ENCODE measurements at places on chromosomes 6 and 20. TPM values are rescaled to one million over a fixed set of nuclear protein-coding genes. Genes with fewer than 3 reads are reported as not detected.

SNX14 gene
- 67.7 TPM for polyA plus RNA-seq

RIPOR2 gene
- 7.3 TPM for polyA plus RNA-seq

NDUFAF4 gene
- 34.3 TPM for polyA plus RNA-seq

GOPC gene
- 76.7 TPM for polyA plus RNA-seq

HLA-DQB1 gene
- 3.1 TPM for polyA plus RNA-seq

BPI gene
- 6.3 TPM for polyA plus RNA-seq

HAO1 gene
- polyA plus RNA-seq: not detected

- DNase-seq: no peak
Measured at GRCh38 chr20:53294804-53295203, 298.8 kb downstream of the ZNF217 start.

GRCh38 chr6:81797591-81797990 is 45.1 kb upstream of the TENT5A start:
- DNase-seq: no peak

DNA sequence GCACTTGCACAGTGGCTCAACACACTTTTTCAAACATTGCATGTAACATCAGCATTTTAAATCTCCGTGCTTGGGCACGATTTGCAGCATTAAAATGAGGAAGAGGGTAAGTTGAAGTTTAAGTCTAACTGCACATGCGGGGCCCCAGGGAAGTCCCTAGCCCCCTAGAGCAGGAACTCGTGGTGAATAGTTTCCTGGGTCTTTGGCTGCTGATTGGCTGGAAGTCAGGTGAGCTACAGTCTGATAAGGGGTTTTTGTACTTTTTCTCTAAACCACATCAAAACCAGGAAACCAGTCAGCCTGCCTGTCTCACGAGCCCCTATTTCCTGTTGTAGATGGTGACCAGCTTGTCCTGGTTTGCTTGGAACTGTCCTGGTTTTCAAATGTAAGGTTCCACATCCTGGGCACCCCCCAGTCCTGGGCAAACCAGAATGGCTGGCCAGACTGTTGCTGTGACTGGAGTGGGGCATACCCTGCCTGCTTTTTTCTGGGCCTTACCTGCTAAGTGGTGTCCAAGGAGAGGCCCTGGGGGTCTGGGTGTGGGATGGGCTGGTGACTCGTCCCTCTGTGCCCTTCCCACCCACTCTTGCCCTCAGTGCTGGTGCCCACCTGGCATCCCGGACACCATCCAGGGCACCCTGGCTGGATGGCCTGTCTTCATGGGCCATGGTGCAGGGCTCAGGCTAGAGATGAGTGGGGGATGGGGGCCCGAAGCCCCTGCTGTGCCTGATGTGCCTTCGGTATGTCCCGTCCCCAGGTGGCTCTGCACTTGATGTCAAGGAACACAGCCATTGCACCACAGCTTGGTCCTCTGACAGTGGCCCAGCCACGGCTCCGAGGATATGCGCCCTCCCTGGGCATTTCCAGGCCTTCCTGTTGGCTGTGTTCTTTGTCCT is 31.8 kb downstream of the SUN5 start:
- no peak for DNase-seq

GRCh38 chr6:134173936-134174671 is 121.7 kb upstream of the SLC2A12 start:
- DNase-seq: no peak

DNA sequence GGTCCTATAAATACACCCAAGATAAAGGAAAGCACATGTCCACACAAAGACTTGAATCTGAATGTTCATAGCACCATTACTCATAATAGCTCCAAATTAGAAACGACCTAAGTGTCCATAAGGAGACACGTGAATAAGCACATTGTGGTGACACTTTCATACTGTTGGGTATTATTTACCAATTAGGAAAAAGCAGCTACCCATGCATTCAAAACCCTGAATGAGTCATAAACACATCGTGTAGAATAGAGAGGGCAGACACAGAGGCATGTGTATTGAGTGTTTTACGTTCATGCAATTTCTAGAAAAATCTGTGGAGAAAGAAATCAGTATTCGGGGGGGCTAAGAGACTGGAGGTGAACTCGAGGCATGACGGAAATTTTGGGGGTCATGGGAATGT is 396.7 kb downstream of the THBS2 start:
- DNase-seq: no peak

GRCh38 chr6:138803331-138803730 is 7.4 kb downstream of the ECT2L start:
- no peak for DNase-seq

DNA sequence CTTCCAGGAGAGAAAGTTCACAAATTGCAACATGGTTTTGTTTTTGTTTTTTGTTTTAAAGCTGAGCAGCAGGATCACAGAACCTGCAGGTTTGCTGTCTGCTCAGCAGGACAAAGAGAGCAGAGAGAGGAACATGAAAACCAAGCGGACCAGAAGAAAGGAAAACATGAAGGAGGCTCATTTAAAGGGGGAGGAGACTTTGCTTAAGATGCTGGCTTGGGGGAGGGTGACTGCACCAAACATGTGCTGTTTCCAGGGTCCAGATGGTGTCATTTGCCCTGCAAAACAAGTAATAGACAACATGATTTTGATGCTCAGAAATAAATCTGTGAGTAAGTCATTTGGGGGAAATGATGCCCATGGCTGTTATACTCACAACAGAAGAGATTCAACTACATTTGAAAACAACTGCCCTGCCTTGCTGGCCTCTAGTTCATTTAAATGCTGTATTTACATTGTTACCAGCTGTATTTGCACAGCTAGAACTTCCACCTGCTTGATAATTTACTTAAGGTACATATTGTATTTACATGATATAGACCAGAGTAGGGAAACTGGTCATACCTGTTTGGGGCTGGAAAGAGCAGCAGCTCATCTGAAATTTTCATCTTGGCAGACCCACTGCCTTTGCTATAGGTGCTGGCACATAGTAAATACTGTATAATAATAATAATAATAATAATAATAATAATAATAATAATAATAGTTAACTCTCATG is 32.2 kb upstream of the CHD6 start:
- DNase-seq: no peak

All from left renal pelvis (tissue), 4 donors.